M059J (cell line): ENCODE measurements at places on chromosomes 7 and 10. TPM values are rescaled to one million over a fixed set of nuclear protein-coding genes. Genes with fewer than 3 reads are reported as not detected.

- no peak for DNase-seq
These were observed 56.1 kb downstream of the ADCYAP1R1 start for GRCh38 chr7:31108097-31108657.

DNA sequence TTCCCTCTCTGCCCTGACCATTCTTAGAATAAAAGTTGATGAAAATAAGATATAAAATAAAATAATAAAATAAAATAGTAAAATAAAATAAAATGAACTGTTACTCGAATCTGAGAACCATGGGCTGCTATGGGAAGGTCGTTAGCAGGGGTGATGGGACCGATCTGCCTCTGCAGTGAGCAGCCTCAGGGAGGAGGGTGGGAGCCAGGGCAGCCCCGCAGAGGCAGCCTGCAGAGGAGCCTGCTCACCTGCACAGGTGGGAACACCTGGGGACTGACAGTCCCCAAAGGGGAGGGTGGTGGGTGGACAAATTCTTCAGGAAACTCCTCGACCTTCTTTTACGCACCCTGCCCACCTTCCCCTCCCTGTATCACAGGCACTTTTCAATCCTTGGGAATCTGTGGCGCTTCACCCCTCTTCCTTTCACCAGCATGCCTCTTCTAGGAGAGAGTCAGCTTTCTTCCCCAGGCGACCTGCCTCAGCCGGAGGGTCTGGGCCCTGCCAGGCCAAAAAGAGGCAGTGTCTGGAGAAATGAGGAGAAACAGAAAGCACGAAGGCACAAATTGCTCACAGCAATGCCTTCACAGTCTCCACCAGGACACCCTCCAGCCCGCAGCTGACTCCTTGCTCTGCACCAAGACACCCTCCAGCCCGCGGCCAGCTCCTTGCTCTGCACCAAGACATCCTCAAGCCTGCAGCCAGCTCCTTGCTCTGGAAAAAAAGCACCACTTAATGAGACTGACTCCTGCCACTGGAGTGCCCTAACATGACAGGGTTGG is 368.4 kb upstream of the SHH start:
- no peak for DNase-seq

DNA sequence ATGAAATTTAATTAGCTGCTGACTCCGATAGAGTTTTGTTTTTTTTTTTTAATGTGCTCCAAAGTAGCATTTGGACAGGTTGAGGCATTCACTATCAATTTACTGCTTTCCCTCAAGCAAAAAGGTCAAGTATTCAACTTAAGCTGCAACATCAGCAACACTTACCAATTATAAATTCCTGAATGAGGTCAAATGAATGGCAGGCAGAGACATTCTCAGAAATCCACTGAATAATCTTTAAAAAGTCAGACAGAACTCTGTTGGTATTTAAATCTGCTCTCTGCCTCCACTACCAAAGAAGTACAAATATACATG is 62.8 kb downstream of the GSAP start:
- DNase-seq, result peak; percentile 23

LRRC18 gene
- total RNA-seq, result not detected in 2 replicates

DNA sequence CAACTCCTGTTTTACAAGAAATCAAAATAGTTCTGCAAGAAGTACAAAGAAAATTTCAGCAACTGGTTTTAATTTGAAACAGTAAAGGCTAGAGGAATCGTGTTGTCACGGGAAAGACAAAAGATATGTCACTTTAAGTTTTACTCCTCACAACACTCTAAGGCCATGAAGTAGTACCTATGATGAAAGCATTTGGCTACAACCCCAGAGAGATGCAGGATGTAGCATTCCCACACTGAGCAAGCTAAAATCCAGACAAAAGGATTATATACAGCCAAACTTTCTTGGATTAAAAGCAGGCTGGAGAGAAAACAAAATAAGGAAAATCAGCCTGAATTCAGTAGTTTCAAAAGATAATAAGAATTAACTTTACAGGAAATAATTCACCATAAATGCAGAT is 245.5 kb upstream of the STEAP1 start:
- no peak for DNase-seq

GRCh38 chr7:5797716-5798115 is 16.3 kb upstream of the RNF216 start:
- DNase-seq, result no peak

DNA sequence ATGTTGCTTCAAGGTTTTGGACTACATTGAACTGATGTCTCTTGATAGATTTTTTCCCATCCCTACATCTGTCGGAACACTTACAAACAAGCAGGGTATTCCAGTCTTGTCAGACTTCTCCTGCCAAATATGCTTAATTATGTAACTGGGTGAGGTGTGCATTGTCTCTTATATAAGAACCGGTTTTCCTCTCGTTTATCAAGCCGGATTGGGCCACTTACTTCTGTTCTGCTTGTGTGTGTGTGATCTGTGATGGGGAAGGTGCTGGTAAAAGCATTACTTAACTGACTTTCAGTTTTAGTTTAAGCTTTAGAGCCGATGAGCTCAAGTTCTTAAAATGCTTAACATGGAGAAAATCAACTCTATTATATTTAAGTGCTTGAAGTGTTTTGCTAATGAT is 57.9 kb downstream of the OTUD1 start:
- DNase-seq, result no peak

GRCh38 chr10:48445932-48446331 is 139.5 kb downstream of the MAPK8 start:
- DNase-seq, result no peak

- DNase-seq, result no peak
These were observed 16.1 kb downstream of the HTRA1 start for GRCh38 chr10:122477436-122477835.

DNA sequence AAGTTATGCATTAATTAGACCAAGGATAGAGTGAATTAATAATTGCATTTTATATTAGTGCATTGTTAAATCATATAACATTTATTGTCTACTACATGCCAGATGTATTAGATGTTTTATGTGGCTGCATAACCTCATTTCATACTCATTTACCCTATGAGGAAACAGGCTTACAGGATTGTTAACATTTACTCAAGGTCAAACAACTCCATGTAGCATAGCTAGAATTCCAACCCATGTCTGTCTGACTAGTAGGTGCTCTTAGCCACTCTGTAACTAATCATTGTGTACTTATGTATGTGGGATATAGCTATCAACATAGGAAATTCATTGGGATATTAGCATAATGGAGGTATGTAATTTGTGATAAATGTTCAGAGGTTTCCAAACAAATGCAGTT is 46.3 kb downstream of the PHYHIPL start:
- no peak for DNase-seq
